ENCODE measurements at places on chromosomes 3 and 15.

GRCh38 chr3:195066441-195066841 is 204.5 kb downstream of the XXYLT1 start:
- no peak for DNase-seq

- no peak for DNase-seq
Measured at GRCh38 chr3:105953831-105954230, 85.0 kb upstream of the CBLB start.

DNA sequence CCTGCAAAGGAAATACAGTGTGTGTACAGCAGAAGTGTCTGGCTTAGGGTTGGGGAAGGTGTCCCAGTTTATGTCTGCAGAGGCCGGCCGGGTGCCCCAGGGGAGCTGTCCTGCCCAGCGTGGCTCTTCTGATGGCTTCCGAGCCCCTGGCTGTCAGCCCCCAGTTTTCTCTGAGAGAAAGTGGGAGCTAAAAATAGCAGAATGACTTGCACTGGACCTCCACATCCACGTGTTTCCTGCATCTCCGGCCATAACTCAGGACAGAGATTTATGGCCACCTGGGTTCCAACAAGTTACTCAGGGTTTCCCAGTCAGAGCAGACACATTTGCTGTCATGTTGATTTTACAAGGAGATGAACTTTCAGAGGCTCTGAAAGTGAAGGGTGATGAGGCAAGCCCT is 192.0 kb downstream of the ATP10A start:
- peak; percentile 63 for DNase-seq

DNA sequence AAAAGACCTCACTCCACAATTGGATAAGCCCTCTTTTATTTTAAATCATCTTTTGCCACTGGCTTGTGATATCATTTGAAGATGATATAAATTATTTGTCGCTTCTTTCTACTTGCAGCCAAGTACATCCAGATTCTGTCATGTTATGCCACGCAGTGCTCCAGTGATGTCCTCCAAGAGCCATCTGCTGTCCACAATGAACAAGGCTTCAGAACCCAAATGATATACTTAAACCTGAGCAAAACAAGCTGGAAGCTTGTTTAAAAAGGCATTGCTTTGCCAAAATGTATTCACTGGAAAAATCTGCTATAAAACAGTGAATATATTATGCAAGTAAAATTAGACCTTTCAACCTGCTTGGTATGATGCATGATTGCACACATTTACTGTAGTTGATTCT is 58.8 kb upstream of the ARL6 start:
- DNase-seq = no peak

- no peak for DNase-seq
Measured at GRCh38 chr3:188867691-188868265, 304.0 kb upstream of the TPRG1 start.

DNA sequence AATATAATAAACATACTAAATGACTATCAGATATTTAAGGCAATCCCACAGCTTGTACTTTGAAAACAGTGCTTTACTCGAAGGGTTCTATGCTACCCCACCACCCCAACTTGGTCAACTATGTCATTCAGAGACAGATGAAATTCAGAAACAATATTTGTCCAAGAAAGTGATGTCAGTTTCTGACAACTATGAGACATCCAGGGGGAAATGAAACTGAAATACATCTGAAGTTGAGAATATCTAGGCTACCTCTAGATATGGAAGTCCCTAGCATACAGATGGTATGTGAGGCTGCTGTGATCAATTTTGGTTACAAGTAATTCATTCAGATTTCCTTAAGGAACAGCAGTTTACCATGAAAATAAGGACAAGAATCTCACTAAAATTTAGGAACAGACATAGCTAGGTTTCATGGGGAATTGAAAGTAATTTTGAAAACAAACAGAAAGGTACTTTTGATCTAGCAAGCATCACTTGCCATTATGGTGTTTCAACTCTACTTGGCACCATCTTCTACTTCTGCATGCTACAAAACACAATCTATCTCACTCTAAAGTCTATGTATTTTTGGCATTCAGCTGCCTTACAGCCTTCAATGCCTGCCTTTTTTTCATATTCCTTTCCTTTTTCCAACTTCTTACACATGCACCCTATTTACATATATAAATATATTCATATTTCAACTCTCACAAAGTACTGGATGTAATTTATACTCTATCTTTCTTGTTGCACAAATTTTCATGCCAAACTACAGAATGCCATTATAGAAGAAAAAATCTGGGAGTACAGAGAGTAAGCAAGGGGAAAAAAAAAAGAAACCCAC is 21.7 kb downstream of the ATG3 start:
- DNase-seq = no peak

DNA sequence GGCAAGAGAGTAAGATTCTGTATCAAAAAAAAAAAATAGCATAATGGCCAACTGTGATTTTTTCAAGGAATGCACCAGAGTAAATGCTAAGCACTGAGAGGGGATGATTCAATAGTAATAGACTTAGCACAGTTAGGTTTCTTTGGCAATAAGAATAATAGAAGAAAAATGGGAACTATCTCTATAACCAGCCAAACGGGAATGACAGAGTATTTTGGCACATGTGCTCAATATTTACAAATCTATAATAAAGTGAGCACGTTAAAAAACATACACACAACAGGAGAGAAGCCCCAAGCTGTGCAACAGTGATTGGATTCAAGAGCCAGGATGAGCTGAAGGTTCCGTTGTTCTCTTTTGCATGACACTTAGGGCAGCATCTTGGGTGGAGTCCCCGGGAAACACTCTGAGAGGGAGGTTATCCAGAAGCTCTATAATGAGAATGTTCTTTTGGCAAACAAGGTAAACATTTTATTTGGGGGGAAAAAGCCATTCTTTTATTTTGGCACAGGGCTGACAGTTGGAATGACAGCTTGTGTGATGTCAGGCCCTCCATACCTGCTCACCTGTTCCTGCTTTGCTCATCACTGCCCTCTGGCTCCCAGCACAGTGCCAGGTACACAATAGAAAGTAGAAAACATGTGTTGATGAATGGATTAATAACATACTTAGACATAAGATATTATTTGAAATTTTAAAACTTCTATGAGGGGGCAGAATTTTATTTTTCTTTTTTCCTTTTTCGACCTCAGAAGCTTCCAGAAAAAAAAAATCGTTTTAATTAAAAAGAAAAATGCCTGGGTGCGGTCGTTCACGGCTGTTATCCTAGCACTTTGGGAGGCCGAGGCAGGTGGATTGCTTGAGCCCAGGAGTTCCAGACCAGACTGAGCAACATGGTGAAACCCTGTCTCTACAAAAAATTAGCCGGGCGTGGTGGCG is 44.0 kb upstream of the MUC4 start:
- DNase-seq = no peak

DNA sequence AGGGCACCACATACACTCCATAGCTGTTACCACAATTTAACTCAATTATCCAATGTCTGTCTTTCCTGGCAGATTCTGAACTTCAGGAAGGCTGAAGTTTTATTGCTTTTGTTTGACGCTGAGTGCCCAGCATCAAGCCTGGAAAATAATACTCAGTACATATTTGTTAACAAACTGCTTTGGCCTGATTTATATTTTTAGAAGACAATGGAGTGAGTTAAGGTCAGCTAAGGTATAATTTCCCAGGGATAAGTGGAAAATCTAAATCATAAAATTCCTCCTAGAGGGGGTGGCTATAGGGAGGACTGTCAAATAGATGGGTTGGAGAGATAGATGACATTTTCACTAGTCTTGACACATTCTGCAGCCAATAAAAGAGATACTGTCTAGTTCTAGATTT is 659.4 kb upstream of the ADAMTS9 start:
- no peak for DNase-seq

DNA sequence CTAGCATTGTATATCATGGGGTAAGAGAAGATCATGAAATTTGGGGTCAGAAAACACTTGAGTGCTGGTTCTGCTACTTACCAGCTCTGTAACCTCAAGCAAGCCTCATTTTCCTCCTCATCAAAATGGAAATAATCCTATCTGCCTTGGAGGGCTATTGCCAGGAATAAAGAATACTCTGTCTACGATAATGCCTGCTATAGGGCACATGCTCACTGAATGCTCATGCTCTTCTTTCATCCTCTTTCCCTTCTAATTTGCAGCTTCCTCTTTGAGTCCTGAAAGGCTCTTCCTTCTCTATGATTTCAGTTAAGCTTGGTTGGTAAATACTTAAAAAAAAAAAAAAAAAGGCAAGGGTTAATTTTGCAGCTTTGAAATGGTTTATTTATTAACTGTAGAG is 12.8 kb downstream of the RTP1 start:
- DNase-seq = no peak

- DNase-seq = no peak
Measured at GRCh38 chr3:123031051-123031450, 3.5 kb upstream of the SEMA5B start.

GRCh38 chr3:160722331-160722730 is 33.7 kb upstream of the PPM1L start:
- DNase-seq = no peak

DNA sequence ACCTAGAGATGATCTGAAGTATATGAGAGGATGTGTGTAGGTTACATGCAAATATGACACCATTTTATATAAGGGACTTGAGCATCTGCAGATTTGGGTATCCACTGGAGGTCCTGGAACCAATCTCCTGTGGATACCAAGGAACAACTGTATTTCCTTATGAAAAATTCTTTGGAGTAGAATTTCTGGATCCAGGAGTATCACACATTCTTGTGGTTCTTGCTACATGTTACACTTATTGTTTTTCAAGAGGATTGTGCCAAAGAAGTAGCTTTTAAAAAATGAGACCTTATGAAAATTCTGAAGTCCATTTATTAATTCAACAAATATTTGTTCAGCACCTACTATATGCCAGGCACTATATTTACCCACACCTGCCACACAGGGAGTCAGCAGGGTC is 15.7 kb upstream of the TBC1D23 start:
- DNase-seq = no peak

GRCh38 chr3:195095035-195095703 is 175.8 kb downstream of the XXYLT1 start:
- DNase-seq = peak; percentile 49

GRCh38 chr3:195512798-195513345 is 30.3 kb downstream of the PPP1R2 start:
- no peak for DNase-seq

DNA sequence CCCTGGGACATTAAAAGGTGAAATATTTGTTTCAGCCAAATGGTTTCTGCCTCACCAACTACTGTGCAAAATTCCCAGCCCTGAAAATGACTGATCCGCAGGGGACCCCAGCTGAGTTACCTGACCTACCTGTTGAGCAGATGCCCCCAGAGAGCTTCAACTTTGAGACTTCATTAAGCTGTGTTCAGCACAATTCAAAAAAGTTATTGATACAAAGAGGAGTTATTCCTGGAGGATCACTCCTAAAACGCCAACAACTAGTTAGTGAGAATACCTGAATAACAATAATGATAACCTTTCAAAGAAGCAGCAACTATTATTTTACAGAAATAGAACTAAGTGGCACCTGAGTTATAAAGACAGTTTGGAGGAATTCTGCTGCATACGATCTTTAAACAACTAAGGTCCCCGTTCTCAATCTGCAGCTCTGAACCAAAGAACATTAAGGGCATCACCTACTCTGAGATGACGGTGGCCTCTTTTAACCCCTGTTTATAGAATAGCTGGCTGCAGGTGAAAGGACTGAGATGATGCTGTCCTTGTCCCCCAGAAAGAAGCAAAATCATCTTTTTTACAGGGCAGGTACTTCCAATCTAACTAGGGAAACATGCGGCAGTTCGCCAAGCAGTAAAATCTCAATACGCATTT is 659 bp downstream of the GADL1 start:
- DNase-seq = no peak

GRCh38 chr3:78895528-78895927 is 872.3 kb downstream of the ROBO1 start:
- no peak for DNase-seq

- no peak for DNase-seq
Measured at GRCh38 chr3:42836150-42837123, 27.2 kb downstream of the ACKR2 start.

DNA sequence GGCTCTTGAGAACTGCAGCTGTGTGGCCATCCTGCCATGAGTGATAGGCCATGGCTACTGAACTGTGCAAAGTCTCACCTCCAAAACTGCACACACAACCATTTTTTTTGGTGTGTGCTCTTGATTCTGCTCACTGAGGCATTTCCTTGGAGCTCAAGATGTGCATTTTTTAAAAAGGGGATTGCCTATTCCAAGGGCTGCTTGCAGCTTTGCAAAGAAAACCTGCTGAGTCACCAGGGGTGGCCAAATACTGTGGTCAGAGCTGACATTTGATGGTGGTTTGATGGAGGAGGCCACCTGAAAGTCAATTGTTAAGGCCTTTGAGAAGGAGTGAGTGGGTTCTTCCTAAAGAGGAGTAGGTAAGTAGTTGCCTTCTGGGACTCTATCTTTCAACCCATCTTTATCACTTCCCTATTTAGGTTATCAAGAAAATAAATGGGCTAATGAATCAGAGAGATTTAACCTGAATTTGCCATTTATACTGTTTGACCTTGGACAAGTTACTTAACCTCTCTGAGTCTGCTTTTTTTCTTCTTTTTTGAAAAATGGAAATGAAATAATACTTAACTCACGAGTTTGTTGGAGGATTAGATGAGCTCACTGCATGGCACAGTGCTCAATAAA is 87.9 kb downstream of the CHST2 start:
- DNase-seq = no peak

- DNase-seq = no peak
Measured at GRCh38 chr3:25397150-25397549, 30.9 kb upstream of the RARB start.

DNA sequence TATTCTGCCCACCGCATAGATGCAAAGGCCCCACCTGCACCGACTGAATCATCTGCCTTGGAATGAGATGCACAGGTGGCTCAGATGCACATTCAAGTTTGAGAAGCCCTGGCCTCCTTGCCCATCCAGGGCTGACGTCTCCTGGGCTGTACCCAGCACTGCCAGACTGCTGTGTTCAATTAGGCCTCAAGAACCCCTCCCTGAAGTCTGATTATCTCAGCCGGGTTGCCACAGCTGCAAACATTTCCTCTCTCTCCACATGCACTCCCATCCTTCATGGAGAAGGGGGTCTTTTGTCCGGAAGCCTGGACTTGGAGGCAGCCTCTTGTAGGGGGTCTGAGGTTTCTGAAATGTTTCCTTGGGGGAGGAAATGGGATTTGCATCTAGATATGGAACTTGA is 459.4 kb upstream of the PROK2 start:
- no peak for DNase-seq

DNA sequence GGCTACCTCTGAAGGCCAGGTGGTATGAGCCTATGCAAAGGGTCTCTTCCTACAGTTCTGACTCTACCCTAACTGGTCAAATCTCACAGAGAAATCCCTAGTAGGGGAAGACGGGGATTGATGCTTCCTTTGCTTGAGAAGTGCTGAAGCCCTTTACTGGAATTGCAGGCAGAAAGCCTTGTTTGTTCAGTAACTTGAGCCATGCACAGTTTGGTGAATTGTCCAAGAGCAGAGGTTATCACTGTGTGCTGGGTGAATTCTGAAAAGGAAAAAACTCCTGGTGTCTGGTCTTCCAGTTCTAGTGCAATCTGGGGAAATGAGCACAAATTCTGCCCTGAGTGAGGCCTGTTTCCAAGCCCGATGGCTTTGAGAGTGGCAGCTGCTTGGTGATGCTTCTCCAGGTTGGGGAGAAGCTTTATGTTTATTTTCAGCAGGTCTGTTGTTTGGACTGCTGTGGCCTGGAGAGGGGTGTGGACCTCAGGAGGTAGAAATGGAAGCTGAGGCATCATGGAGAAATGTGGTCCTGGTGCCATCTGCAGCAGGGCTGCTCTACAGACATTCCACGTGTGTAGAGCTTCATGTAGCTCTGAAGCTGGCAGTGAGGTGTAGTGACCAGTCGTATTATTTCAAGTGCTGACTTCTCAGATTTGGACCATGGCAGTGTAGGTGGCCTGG is 60.9 kb downstream of the ARNT2 start:
- DNase-seq = no peak

- peak; percentile 37 for DNase-seq
Measured at GRCh38 chr3:14876921-14877333, 58.2 kb downstream of the FGD5 start.

Data from right hindlimb (tissue), 1 donor.